ENCODE measurements at places on chromosomes 2 and 18.

GRCh38 chr2:38163006-38163405 lies 87.1 kb upstream of the CYP1B1 start:
- no peak for DNase-seq

DNA sequence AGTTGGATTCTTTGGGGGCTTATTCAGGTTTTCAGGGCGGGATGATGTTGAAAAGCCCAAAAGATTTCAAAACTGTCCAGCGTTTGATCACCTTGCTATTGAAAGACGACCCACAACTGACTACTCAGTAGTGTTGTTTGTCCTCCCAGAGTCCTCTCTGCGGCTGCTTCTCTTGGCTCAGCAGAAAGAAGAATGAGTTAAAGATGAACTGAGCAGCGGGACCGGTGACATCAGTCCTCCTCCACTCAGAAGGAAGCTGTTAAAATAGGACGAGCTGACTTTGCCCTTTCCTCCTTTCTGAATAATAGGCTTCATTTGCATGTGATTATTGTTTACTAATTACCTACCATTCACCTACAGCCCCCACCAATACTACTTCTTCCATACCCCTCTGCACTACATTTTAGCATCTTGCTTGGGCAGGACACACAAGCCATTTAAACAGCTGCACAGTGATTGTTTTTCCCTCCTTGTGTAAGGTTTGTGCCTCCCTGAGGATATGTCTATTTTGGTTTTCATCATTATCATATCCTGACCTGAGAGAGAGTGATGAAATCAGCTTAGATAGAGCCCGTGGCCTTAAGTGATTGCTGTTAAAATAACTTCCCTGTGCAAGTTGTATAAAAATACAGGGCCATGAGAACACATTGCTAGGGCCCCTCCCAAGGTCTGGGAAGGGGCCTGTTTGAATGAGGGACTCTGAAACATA lies 261.8 kb downstream of the FHOD3 start:
- DNase-seq, result no peak

DNA sequence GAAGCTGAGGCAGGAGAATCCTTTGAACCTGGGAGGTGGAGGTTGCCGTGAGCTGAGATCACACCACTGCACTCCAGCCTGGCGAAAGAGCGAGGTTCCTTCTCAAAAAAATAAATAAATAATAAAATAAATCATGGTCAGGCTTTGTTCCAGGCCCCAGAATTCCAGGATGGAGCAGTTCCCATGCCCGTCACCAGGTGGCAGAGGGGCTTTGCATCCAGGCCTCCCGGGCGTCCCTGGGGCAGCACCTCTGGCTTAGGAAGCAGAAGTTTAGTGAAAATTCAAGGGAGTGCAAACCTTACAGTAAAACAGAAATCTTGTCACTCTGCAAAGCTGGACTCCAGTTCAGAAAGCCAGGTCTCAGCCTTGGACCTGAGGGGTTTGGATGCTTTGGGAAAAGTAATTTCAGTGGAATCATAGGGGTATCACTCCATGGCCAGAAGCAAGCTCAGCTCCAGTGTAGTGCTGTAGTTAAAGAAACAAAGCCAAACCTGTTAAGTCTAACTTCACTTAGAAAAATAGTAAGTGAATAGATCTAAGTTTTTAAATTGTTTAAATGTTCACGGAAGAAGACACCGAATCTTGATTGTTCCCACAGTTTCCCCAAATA lies 512.7 kb downstream of the CMPK2 start:
- no peak for DNase-seq

DNA sequence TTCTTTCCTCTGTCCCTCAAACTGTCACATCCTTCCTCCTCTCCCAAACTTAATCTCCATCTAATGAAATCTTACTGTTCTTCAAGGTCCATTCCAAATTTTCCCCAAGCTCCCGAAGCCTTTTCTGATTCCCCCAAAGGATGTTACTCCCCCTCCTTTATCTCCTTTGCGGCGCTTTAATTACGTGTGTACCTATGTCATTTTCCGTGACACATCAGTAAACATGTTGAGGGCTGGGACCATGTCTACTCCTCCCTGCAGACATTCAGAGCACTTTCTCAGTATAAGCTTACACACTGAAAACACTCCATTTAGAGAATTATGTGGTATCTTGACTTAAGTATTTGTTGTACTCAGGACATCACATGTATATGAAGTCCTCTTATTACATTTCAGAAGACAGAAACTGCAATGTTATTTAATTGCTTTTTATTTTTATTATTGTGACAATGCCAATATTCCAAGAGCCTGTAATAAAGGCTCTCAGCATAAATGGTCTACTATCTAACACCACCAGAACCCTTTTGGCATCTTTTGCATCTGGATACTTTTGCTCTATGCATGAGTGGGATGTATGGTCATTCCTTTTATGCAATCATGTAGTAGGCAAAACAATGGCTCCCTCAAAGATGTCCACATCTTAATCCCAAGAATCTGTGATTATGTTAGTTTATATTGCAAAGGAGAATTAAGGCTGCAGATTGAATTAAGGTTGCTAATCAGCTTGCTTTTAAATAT lies 1.8 kb downstream of the NMI start:
- DNase-seq, result no peak

DNA sequence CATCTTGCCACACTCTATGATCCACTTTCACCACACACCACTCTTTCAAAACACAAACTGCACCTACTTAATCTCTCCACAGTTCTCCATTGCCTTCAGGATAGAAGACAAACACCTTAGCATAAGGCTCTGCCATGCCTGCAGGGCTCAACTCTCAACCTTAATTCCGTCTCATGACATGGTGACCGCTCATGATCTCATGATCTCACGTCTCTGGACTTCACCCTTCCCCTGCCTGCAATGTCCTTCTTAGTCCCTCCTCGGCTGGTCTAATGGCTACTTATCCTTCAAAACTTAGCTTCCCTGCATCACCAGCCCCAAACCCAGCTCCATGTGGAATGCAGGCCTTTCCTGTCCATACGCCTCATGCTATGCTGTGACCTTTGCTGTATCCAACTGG lies 85.3 kb downstream of the ACVR1 start:
- no peak for DNase-seq

GRCh38 chr2:17643031-17643615 lies 102.6 kb downstream of the VSNL1 start:
- peak; percentile 75 for DNase-seq
